Activated CD4-positive, alpha-beta T cell treated with anti-CD3 and anti-CD28 coated beads, Interleukin-2, amount 50 U/mL, for 24 hours (primary cell): ENCODE measurements at places on chromosomes 4 and X.

DNA sequence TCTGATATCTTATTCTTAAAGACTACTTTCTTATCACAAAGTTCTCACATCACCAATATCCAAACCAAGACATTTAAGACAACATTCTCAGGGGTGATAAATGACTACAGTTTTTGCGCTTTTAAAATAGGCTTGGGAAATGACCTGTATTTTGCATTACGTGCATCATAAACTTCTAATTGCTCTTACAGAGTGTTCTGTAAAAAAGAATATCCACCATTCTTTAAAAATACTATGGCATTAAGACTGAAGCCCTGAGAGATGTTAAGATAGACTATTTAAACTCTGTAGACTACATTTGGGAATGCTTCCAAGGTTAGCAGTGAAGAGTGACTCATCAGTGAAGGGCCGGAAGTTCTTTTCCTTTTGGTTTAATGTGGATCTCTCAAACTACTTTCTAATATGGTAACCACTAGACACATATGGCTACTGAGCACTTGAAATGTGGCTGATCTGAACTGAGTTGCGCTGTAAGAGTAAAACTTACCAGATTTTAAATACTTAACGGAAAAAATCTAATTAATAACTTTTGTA, 518.8 kb upstream of the FTHL17 start:
- DNase-seq = no peak

DNA sequence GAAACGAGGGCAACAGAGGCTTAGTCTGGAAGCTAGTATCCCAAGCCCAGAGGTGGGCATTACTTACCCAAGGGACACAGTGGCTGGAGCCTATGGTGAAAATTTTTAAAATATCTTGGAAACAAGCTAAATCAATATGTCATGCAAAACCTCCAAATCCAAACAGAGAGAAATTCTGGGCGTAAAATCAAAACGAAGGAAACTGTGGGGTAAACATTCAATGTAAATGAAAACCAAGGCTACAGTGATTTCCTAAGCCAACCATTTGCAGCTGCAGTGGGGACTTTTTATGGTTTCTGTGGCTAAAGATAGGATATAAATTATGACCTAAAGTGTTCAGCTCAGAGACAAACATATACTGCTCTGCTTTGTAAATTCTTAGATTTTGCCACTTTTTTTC, 507.7 kb upstream of the DIAPH2 start:
- no peak for DNase-seq

- no peak for DNase-seq
Observed at GRCh38 chr4:138609943-138610350, 367.8 kb upstream of the SLC7A11 start.

DNA sequence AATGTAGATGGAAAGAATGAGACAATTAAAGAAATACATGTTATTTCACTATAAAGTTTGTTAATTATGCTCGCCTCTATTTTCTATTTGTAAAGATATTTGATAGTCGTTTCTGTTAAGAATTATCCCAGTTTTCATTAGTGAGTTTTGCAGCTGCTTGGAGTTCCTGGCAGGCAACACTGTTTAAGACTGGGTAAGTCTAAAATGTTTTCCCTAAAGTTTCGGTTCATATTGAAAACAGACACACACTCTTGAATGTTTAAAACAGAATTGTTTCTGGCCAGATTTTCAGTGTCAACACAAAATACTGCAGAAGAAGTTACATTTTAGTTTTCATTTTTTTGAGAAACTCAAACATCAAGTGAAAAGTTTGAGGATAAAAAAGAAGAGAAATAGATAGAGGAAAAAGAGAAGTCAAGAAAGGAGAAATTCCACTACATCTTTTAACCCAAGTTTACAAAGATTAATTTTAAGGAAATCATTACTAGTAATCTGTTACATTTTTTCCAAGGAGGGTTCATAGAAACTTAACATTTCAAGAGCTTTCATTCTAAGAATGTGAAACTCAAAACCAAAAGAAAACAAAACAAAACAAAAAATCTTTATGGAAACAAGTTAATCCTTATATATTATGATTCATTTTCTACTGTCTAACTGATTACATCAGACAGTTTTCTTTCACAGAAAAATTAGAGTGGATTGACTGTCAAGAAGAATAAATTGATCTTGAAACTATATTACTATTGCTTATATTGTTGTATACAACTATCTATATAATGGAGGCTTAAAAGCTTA, 305.5 kb downstream of the FAT4 start:
- DNase-seq = no peak

- no peak for DNase-seq
Observed at GRCh38 chr4:101328063-101328602, 19.2 kb downstream of the PPP3CA start.

DNA sequence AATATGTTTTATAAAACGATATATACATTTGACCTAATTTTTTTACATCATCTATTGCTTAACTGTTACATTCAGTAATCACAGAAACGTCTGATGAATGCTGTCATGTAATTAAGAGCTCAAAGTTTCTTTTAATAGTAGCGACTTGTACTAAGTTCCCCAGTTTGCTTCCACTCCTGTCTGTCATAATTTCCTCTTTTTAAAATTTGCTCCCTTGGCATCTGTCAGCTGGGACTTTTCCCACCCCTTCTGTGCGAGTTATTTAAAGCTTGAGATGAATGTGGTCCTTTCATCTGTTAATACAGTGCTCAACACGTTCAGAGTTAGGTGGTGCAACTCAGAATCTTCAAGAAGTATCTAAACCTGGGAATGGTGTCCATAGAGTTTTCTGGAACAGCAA, 1.2 kb downstream of the RAP1GDS1 start:
- no peak for DNase-seq

GRCh38 chrX:110123331-110123782, 120.4 kb downstream of the TMEM164 start:
- no peak for DNase-seq

- DNase-seq = no peak
Observed at GRCh38 chrX:109398833-109399232, 83.1 kb downstream of the GUCY2F start.
